Jurkat, Clone E6-1 (cell line): ENCODE measurements at places on chromosomes 3 and 15.

GRCh38 chr3:57006179-57006657 is 54.2 kb upstream of the SPATA12 start:
- no peak for DNase-seq

GRCh38 chr15:32838820-32839219 is 121.0 kb downstream of the GREM1 start:
- DNase-seq, result no peak

DNA sequence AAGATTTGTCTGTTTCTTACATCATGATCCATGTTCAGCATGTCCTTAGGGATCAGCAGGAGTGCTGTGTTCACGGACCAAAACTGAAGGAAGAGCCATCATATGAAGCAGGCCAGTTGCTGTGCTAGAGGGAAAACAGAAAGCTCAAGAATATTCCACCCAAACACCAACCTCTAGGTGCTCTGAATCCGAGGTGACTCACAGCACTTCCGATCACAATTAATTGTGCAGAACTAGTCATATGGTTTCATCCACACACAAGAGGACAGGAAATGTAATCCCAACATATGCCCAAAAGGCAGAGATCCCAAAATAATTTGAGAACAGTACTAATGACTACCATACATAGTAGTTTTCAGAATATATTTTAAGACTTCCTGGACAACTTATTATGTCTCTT is 257.9 kb upstream of the KCNH8 start:
- DNase-seq, result no peak

DNA sequence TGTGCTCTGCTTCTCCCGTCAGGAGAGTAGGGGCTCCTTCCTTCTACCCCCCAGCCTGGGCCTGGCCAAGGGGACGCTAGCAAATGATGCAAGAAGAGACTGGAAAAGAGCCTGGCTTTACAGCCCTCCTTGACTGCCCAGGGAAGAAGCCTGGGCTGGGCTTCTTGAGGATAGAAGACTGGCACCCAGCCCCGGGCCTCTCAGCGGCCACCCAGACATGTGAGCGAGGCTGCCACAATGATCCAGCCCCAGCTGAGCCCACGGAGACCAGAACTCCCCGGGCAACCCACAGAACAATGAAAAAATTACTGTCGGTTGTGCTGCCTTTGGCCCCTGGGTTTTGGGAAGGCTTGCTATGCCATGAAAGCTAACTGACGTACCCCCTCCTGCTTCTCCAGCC is 100.6 kb upstream of the PRR20G start:
- no peak for DNase-seq

DNA sequence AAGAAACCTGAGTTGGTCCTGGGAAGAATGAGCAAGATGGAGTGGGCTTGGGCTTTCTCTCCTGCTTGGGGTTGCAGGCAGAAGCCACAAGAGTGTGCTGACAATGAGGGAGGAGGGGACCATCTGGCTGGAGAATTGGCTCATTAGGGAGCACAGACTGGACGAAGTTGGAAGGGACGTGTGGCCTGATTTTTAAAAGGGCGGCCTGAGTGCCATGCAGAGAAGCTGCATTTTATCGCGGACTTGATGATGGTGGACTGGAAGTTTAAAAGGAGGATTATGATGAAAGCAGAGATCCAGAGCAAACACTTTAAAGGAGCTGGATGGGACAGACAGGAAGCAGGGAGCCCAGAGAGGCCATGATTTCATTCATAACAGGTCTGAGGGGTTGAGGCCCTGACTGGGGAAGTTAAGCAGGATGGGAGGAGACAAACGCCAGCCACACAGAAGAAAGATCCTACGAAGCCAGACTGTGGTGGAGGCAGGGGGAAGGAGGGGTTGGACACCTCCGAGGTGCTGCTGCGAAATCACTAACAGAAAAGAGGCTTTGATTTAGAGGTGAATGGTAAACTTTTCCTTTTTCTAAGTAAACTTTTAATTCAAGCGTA is 23.6 kb downstream of the TLNRD1 start:
- no peak for DNase-seq

- no peak for DNase-seq
Measured at GRCh38 chr3:37909067-37909911, 47.6 kb downstream of the CTDSPL start.

DNA sequence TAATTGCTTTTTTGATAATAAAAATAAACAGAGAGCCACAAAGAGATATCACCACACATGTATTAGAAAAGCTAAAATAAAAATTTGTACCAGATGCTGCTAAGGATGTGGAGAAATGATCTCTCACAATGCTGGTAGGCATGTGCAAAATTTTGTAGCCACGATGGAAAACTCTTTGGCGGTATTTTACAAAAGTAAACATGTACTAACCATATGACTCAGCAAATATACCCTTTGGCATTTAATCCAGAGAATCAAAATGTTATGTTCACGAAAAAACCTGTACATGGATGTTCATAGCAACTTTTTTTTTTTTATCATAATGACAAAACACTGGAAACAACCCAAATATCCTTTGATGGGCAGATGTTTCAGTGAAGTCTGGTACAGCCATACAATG is 261.2 kb downstream of the LPP start:
- DNase-seq, result no peak

DNA sequence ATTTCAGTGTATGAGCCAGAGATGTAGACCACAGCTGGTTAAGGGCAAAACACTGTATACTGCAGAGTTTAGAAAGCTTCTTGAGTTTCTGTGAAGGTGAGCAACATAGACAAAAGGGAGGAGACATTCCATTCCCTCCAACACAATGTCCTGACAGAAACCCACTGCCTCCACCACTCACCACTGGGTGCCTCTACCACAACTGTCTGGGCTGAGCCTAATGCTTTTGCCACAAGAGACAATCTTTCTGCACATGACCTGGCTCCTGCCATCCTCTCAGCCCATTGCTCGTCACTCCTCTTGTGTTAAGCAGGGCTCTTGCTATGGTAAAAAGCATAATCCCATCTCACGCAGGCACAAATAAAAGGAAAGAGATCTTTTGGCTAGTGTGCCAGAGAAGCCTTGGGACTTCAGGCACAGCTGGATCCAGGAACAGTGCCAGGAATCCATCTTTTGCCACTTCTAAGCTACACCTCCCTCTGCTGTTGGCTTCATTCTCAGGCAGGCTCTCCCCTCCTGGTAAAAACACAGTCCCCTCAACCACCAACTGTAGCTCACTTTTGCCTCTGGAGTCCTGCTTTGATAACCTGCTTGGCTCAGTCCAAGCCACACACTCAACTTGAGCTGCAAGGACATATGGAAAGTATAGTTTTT is 140.6 kb upstream of the PRR20G start:
- no peak for DNase-seq

GRCh38 chr15:77160562-77161478 is 89.9 kb upstream of the TSPAN3 start:
- DNase-seq, result peak; percentile 70

DNA sequence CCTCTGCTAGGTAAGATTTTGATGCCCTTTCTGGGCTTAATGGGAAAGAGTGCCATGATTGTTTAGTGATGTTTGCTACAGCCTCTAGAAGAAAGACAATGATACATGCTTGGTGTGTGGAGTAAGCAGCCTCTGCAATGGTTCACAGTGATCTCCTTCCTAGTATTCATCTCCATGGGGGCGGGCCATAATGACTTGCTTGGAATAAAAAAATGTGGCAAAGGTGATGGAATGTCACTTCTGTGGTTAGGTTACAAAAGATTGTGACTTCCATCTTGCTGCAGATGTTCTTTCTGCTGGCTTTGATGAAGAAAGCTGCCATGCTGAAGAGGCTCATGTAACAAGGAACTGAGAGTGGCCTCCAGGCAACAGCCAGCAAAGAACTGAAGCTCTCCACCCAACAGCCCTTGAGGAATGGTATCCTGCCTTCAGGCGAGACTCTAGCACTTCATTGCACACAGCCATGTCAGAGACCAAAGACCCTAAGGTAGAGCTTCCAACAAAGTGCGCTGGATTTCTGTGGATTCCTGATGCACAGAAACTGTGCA is 139.1 kb upstream of the LRIG1 start:
- no peak for DNase-seq

- no peak for DNase-seq
Measured at GRCh38 chr3:64691051-64691450, 3.3 kb upstream of the ADAMTS9 start.

DNA sequence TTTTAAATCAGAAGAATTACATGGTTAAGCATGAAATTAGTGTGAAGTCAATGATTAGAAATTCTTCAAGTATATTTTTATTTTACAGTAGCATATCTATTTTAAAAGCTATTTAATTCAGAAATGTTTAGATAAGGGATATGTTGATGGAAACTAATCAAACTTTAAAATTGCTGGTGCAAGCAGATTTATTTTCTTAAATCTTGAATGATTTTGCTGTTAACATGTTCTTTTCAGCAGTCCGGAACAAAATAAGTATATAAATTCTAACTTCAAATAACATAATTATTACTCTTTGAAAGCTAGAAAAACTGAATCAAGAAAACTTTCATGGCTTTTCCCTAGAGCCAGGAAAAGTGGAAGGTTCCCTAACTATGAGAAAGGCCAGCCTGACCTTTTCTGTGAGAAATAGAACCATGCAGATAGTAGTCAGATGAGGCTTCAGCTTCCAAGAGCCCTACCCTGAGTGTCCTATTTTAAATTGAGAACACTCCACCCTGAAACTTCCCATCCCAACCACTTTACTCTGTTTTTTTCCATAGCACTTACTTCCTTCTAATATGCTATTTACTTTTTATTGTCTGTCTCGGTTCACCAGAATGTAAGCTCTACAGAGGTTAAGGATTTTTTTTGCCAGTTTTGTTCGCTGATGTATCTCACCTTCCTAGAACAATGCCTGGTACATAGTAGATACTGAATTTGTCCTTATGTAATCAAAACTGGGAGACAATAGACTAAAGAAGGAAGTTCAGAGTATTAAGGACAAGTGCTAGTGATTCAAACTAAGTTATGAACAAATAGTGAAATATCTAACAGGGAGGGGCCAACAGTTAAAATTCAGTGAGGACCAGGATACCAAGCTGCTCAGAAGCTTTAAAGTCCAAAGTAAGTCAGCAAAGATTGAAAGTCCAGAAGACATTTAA is 66.8 kb downstream of the CD200R1L start:
- no peak for DNase-seq

- peak; percentile 8 for DNase-seq
Measured at GRCh38 chr15:55789066-55789660, 46.2 kb upstream of the PRTG start.

GRCh38 chr15:81940467-81941451 is 105.1 kb downstream of the MEX3B start:
- DNase-seq, result no peak
